ENCODE measurements at places on chromosomes 11 and 22.

GRCh38 chr11:12925520-12925919, 83.6 kb upstream of the RASSF10 start:
- DNase-seq: no peak

DNA sequence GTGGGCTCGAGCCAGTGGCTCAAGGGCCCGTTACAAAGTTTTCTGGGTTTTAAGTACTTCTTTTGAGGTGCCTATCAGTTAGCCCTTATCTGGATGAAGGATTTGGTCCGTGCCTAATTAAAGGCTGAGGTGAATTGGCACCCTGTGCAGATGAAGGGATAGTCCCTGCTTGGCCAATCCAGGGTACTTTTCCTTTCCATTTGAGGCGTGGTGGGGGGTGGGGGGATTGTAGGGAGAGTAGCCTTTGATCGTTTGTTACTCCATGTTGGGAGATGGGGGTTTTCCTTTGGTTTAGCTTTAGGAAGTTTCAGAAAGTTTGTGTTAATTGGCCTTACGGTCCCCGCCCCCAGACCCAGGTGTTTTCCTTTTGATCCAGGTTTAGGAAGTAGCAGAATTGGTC, 170.8 kb downstream of the DDX10 start:
- DNase-seq: no peak

GRCh38 chr22:17217179-17217578, 2.1 kb downstream of the ADA2 start:
- DNase-seq: peak; percentile 54

DNA sequence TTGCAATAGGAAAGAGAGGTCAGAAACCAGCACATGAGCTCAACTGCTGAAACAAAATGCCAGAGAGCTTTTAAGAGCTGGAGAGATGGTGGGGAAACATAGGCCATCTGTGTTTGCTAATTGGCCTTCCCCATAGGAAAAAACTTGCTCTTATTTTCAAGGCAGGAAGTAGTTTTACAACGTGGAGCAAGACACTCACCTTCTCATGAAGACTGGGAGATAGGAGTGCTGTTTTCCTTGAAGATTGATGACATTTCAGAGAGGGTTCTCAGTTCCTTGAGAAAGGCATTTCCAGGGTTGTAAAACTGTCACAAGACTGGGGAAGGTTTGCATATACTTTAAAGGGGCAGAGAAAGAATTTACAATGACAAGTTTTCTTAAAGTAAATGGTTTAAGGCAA, 586.3 kb upstream of the RAG2 start:
- DNase-seq: no peak

GRCh38 chr11:76246271-76246933, 40.1 kb upstream of the WNT11 start:
- no peak for DNase-seq

- no peak for DNase-seq
Observed at GRCh38 chr11:86803136-86804045, 3.0 kb downstream of the PRSS23 start.

- DNase-seq: no peak
Observed at GRCh38 chr11:36381015-36381360, 84.9 kb downstream of the PRR5L start.

DNA sequence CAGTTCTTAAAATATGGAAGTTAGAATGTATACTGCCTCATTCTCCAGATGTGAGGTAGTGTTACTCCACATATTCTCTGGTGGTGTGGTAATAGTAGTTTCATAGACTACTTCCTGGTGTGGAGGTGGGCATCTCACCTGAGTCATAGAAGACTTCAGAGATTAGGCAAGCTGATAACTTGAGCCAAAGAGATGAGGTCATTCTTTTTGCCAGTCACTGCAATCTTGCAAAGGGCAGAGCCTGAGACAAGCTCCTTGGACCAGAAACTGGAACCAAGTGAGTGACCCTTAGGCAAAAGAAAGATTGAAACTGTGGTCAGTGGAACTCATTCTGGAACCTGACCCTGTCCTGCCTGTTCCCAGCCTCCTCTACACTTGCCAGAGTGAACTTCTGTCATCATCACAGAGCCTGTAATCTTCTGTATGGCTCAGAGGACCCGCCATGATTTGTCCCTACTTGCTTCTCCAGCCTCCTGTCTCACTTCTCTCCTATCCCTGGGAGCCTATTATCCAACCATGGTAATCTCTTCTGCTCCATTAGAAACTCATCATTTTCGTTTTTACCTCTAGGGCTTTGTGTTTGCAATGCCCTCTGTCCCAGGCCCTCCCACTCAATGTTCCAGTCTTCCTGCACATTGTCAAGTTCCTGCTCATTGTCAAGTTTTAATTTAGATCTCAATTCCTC, 10.6 kb upstream of the CCDC83 start:
- no peak for DNase-seq

DNA sequence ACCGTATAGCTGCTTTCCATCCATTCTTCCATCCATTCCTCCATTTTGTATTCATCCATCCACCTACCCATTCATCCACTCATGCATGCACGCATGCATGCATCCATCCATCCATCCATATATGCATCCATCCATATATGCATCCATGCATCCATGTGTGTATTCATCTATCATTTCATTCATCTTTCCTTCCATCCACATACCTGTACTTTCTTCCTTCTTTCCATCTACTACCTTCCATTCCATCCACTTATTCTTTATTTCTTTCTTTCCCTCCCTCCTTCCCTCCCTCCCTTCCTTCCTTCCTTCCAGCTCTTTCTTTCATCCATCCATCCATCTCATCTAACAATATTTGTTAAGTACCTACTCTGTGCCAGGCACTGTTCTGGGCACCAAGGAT, 19.9 kb downstream of the KIAA1671 start:
- DNase-seq: no peak

DNA sequence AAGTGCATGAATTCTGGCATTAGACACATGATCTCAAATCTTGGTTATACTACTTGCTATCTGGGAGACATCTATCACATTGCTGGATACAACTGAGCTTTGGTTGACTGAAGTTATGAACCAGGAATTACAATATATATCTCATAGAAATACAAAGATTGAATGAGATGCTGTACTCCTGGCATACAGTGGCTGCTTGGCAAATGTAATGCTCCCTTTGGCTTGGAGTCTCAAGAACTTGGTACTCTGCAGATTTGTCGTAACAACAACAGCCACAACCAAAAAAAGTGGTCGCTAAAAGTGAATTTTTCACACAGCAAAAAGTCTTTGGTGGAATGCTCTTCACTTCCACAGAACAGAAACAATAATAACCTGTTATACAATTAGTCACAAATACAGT, 1082.6 kb downstream of the DLG2 start:
- DNase-seq: no peak

- peak; percentile 71 for DNase-seq
Observed at GRCh38 chr11:45847911-45848316, 639 bp downstream of the CRY2 start.

- no peak for DNase-seq
Observed at GRCh38 chr11:24093375-24093774, 403.5 kb upstream of the LUZP2 start.

GRCh38 chr22:24009227-24010017, 1.7 kb upstream of the CABIN1 start:
- DNase-seq: no peak

DNA sequence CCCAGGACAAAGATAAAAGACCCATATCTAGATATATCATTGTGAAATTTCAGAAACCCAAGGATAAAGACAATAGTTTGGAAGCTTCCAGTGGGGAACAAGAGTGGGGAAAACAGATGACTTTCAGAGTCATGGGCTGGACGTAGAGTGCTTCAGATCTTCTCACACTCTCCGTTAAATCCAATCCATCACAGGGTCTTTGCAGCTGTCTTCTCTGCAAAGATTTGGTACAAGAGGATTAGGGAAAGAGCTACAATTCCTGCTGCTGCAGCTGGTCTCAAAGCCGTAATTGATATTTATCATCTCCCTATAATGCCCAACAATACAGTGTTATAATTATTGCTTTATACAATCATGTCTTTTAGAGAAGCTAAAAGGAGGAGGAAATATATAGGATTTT, 63.4 kb upstream of the CLPB start:
- DNase-seq: no peak

DNA sequence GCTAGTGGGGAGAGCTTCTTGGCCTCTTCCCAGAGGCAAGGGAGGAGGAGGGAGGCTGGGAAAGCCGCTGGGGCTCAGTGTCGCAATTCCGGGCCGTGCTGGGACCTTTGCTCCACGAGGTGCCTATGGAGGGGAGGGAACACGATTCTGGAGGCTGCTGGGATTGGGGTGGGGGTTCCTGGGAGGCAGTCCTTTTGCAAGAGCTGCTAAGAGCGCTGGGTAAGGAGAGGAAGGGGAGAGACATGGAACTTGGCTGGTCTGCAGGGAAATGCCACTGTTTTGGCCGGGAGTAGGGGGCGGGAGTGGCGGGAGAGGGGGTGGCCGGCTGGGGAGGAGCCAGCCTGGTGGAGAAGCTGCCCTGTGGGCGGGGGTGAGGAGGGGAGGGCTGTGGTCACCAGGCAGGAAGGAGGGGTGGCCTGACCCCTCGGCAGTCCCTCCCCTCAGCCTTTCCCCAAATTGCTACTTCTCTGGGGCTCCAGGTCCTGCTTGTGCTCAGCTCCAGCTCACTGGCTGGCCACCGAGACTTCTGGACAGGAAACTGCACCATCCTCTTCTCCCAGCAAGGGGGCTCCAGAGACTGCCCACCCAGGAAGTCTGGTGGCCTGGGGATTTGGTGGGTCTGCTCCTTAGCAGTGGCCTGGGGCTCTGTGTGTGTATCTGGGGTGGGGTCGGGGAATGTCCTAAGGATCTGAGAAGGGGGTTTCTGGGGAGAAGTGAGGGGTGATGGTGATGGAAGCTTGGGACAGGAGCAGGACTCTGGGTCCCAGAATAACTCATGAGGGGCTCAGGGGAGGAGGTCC, at the start of gene NR1H3:
Gene NR1H3, plus strand, starts transcription at position 480 of the 800 bp plus-strand sequence. CDS start 1,221 bp downstream, outside the sequence.
- DNase-seq: no peak

GRCh38 chr11:17209939-17210245, 2.1 kb upstream of the PIK3C2A start:
- DNase-seq: no peak

DNA sequence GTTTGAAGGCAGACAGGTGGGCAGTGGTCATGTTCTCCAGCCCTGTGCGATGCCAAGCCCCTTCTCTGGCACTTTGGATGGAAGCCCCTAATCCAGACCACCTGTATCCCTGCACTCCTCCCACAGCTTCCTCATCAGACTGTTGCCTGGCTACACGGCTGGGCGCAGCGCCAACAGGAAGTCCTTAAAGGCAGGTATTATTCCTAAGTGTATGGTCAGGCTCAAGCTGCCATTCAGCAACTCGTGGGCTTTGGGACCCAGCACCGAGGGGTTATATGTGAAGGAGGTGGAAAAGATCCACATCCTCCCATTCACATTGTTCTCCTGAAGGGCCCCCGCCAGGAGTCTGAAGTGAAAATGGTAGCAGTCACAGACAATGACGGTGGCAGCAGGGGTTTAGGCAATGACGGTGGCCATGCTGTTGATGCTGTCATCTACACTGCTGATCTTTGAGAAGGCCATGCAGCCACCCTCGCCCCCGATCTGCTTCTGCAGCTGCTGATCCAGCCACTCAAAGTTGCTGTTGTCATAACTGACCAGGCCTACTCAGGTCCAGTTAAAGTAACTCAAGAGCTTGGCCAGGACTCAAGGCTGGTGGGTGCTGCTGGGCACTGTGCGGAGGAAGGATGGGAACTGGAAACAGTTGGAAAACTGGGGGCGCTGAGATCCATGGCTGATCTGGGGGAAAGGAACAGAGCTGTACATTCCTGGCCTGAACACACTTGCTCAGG, 27.7 kb downstream of the OR6Q1 start:
- DNase-seq: no peak

DNA sequence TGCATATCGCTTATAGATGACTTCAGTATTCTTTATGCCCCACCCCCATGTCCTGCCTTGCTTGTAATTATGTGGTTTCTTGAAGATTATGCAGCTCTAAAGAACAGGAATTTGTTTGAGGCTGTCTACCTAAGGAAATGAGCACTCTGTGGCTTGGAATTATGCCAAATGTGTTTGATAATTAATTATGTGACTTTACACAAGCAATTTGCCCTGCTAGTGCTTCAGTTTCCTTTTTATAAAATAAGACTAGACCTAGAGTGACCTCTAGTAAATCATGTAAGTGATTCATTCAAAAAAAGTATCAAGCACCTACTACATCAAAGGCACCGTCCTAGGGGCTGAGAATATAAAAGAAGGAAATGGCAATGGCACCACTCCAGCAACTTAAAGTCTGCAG, 491.5 kb upstream of the KIRREL3 start:
- DNase-seq: no peak

- peak; percentile 87 for DNase-seq
Observed at GRCh38 chr22:21952586-21953571, at the start of gene PPM1F. Gene PPM1F (minus strand): TSS chr22:21952848. CDS start chr22:21946048, 6,800 bp downstream.
